ENCODE measurements at places on chromosomes 7 and 10. TPM values are rescaled to one million over a fixed set of nuclear protein-coding genes. Genes with fewer than 3 reads are reported as not detected.

LRRN3 gene
- 1.7 TPM for polyA plus RNA-seq

LIPM gene
- polyA plus RNA-seq = not detected

MALRD1 gene
- polyA plus RNA-seq = 0.06 TPM

PDZD7 gene
- polyA plus RNA-seq = 2.3 TPM

ACSL5 gene
- 9.2 TPM for polyA plus RNA-seq

SH2B2 gene
- 1.6 TPM for polyA plus RNA-seq
